ENCODE measurements at places on chromosomes 4 and X.
A peak's percentile ranks its signal among the peaks of the same experiment; 100 is the strongest.

GRCh38 chrX:40240844-40241243 is 143.1 kb upstream of the BCOR start:
- no peak for DNase-seq

- DNase-seq: no peak
Measured at GRCh38 chr4:10163296-10163695, 46.7 kb upstream of the WDR1 start.

GRCh38 chr4:41525129-41525528 is 12.8 kb upstream of the LIMCH1 start:
- DNase-seq: no peak

DNA sequence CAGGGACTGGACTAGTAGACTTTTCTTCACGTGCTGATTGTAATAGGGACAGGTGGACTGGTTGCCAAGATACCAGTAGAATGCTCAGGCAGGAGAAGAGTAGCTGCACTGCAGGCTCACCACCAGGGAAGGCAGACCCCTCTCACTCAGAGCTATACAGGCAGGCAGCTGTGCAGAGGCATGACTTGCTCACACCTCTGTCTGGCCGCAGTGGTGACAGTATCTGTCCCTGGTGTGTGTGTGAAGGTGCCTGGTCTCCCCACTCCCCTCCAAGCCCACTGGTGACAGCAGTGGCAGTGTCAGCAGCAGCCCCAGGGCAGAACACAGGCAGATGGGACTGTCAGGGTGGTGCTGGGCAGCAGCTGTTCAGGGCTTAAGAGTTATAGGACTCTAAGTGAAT is 140.7 kb downstream of the RPS6KA6 start:
- DNase-seq: no peak

GRCh38 chrX:47706575-47706974 is 47.6 kb upstream of the UXT start:
- no peak for DNase-seq

DNA sequence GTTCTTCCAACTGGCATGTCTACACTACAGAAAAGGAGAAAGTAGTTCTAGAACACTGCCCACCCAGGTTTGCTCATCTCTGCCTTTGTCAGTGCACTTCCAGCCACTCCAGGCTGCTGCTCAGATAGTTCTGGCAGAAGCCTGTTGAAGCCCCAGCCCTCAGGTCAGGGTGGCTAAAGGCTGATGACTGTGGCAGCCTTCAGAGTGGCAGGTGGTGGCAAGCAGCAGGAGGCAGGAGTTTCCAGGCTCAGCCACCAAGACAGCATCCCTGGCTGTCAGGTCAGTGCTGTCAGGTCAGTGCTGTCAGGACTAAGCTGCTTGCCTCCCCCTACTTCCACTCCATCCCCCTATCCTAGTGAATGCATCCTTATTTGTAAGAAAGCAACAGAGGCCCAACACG is 100.4 kb downstream of the MAMLD1 start:
- peak; percentile 9 for DNase-seq
